ENCODE measurements at places on chromosomes 2 and 18.

DNA sequence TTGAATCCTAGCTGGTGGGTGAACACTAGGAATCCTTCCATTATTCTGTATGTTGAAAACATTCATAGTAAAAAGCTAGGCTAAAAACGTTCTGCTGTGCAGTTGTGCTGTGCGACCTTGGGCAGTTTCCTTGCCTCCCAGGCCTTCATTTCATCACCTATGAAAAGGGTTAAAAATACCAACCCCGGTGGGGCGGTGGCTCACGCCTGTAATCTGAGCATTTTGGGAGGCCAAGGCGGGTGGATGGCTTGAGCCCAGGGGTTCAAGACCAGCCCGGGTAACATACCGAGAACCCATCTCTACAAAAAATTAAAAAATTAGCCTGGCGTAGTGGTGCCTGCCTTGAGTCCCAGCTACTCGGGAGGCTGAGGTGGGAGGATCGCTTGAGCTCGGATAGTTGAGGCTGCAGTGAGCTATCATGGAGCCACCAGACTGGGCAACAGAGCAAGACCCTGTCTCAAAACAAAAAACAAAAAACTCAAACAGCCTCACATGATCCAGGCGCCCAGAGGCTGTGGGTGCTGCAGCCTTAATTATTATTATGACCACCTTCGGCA is 2.9 kb upstream of the RRM2 start:
- DNase-seq: no peak

DNA sequence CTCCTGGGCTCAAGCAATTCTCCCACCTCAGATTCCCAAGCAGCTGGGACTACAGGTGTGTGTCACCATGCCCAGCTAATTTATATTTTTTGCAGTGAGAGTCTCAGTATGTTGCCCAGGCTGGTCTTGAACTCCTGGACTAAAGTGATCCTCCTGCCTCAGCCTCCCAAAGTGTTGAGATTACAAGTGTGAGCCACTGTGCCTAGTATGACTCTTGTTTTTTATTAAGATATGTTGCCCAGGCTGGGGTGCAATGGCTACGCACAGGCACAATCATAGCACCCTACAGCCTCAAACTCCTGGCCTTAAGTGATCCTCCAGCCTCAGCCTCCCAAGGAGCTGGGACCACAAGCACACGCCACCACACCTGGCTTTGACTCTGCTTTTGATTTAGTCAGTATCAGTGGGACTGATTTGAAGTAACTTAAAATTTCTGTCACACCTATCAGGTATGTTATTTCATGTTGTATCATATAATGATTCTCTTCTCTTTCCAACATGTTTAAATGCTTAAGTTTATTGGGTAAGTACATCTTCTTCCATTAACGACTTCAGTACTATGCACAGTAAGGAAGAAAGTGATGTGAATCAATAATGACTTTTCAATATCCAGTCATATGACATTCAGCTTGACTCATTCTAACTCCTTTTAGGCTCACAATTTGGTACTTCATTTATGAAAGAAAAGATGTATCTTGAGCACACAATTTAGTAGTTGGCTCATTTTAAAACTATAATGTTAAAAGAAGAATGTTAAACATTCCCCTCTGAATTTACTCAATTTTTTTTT is 6.3 kb downstream of the PPP4R3B start:
- no peak for DNase-seq

GRCh38 chr2:240806006-240806405 is 14.0 kb downstream of the KIF1A start:
- DNase-seq: no peak

DNA sequence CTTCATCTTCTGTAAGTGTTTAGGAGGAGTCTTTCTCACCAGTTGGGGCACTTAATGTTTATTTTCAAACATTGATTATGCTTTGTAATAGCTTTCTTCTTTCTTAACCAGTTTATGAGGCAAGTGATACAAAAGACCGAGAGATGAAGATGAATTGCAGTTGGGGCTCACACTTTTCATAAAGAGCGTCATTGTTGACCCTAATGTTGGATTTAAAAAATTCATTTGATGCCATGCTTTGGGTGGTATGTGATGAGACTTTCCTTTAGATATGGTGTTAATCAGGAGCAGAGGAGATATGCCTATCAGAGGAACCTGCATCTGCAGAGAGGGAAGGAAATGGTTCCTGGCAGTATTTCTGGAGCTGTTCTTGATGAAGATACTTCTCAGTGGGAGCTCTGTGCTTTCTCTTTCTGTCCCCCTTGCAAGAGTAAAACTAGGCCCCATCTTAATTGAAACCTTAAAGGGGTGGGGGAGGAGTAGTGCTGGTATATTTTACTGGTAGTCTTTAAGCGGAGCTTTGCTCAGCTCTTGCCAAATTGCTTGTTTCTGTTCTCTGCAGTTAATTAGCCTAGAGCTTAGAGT is 2.3 kb downstream of the EML4 start:
- DNase-seq: no peak

DNA sequence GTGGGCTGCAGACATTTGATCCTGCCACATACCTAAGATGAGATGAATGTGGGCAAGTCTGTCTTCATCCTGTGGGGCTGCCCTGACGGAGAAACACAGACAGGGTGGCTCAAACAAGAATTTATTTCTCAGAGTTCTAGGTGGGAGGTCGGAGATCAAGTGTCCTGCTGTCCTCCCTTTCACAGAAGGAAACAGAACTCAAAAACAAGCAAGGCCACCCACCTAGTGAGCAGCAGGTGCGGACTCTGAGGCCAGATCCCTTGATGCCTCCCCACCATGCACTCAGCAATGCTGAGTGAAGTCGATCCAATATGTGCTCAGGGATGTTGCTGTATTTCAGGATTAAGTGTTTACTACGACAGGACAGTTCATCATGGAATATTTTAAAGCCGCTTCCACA is 63.0 kb upstream of the SNTG2 start:
- DNase-seq: no peak

DNA sequence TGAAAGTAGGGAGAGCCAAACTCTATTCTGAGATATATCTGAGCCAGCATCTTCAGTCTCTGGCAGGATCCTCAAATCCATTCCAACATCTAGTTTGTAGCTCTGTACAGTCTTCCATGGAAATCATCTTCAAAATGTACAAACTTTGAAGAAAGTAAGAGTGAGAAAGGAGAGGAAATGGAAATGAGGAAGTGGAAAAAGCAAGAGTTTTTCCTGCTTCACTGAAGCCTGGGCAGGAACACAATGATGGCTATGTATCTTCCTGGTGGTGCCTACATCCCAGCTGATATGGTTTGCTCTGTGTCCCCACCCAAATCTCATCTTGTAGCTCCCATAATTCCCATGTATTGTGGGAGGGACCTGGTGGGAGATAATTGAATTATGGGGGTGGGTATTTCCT is 4.1 kb upstream of the RPIA start:
- no peak for DNase-seq

DNA sequence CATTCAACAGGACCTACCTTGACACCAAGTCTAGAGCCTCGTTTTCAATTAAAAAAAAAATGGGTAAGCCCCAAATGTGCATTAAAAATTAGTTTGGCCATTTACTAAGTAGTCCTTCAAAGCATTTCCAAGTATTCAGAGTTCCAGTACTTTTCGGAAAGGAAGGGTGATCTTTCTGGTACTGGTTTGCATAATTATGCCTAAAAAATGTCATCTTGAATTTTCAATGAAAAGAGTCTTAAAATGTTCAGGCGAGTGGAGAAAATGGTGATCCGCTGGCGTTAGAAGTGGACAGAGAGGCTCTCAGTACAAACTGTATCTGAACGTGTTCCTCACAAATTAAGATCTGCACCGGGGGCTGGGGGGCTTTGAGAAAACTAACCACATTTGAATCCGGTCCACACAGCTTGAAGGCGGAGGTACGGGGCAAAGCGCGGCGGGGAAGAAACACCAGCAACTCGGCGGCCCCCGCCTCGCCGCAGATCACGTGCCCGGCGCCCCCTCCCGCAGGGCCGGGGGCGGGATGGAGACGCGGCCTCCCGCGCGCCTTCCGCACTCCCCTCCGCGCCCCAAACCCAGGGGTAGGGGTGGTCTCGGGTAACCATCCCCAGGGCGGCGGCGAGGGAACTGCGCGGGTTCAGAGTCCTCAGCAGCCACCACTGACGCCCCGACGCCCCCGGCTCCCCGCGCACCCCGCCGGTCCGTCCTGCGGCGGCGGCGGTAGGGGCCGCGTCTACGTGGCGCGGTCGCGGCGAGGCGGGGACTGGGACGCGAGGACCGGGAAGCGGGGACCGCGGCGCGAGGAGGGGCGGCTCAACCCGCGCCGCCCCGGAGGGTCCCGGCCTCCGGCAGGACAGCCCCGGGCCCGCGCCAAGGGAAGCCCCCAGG is 564 bp downstream of the LPIN2 start:
- DNase-seq: no peak

All from right renal cortex interstitium (tissue), 3 donors.